Calu3 (cell line): ENCODE measurements at places on chromosomes 1 and 21. TPM values are rescaled to one million over a fixed set of nuclear protein-coding genes. Genes with fewer than 3 reads are reported as not detected.

DNA sequence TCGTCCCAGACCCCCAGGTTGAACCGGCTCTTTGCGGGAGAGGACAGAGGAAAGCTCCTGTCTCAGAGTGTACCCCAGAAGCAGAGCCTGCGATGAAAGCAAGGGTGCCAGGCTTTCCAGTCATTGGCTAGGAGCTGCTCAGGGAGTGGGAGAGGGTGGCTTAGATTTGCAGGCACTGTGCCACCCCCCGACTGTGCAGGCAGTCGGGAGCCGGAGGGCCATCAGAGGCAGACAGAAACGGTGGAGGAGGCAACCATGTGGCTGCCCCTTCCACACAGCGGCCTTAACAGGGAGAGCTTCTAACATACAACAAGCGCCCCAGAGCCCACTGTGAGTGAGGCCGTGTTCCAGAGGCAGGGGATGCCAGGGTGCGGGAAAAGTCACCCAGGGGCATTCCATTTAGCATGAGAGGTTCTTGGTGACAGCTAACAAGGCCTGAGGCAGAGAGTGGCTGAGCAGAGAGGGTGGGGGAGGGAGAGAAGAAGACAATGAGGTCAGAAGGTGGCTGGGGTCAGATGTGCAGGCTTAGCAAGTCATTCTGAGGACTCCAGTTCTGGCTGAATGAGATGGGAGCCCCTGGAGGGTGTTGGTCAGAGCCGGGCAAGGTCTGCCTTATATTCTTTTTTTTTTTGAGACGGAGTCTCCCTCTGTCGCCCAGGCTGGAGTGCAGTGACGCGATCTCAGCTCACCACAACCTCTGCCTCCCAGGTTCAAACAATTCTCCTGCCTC is 9.5 kb upstream of the C1orf167 start:
- no peak for DNase-seq
- peaks cover 11% of the 10 kb centered on the region for H3K36me3 ChIP-seq
- H3K27me3 ChIP-seq: peaks cover 41% of the 10 kb centered on the region
- H3K4me1 ChIP-seq: no peaks in the 10 kb centered on the region
- H3K4me3 ChIP-seq: no peak overlapping the region

DNA sequence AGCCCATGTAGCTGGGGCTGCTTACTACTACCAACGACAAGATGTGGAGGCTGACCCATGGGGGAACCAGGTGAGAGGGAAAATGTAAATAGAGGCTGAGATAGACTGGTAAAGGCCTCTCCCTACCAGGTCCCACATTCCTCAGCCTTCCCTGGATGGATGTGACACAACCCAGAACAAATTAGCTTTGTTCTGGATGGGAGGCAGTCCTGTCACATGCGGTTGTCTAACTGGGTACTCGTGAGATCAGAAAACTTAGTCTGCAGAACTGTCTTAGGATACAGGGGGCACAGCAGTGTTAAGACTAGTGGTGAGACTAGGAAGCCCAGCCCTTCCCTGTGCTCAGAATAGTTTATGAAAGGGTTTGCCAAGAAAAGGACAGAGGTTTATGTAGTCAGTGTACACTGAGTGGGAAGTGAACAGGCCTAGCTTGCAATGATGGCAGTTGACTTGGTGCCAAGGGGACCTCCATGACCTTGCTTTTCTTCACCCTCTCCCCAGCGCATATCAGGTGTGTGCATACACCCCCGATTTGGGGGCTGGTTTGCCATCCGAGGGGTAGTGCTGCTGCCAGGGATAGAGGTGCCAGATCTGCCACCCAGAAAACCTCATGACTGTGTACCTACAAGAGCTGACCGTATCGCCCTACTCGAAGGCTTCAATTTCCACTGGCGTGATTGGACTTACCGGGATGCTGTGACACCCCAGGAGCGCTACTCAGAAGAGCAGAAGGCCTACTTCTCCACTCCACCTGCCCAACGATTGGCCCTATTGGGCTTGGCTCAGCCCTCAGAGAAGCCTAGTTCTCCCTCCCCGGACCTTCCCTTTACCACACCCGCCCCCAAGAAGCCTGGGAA is 8.4 kb downstream of the MMACHC start:
- peaks cover 68% of the 10 kb centered on the region for H3K36me3 ChIP-seq
- no peak for DNase-seq
- peaks cover 5% of the 10 kb centered on the region for H3K4me1 ChIP-seq
- no peak overlapping the region for H3K4me3 ChIP-seq

DNA sequence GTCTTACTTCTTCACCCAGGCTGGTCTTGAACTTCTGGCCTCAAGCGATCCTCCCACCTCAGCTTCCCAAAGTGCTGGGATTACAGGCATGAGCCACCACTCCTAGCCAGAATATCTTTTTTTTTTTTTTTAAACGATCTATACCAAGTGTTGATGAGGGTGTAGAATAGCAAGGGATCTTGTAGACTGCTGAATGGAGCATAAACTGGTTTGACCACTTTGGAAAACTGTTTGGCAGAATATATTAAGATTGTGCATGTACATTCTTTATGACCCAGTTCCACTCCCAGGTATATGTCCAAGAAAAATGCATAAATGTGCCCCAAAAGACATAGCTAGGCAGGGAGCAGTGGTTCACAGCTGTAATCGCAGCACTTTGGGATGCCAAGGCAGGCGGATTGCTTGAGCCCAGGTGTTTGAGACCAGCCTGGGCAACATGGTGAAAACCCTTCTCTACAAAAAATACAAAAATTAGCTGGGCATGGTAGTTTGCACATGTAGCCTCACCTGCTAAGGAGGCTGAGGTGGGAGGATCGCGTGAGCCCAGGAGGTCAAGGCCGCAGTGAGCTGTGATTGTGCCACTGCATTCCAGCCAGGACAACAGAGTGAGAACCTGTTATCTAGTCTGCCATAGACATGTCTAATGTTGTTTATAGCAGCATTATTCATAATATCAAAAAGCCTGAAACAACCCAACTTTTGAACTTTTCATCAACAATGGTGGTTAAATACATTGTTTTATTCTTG is 184.0 kb downstream of the VPS13D start:
- no peaks in the 10 kb centered on the region for H3K4me1 ChIP-seq
- no peak overlapping the region for H3K4me3 ChIP-seq
- H3K36me3 ChIP-seq: peaks cover 17% of the 10 kb centered on the region
- DNase-seq: no peak

DNA sequence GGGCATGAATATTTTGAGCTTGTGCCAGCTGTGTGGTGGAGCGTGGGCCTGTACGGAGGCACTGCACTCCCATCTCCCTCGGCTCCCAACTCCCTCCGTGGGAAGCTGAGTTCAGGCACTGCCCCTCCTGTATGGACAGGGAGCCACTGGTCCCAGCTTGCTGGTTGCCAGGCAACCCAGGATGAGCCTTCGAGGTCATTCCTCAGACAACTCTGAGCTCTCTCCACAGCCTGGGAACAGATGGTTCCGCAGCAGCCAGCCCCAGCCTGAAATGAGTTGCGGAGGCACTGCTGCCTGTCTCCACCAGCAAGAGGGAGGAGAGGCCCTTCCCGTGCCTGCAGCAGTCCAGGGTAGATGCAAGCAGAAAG is 58.4 kb upstream of the TENT5B start:
- no peaks in the 10 kb centered on the region for H3K36me3 ChIP-seq
- no peak for DNase-seq
- H3K4me3 ChIP-seq: no peak overlapping the region
- H3K4me1 ChIP-seq: no peaks in the 10 kb centered on the region
- no peaks in the 10 kb centered on the region for H3K27me3 ChIP-seq

The KCNAB2 gene
- total RNA-seq: 3.6 and 4.7 TPM in 2 replicates

GRCh38 chr1:26785611-26786436 is 1.9 kb upstream of the PIGV start:
- H3K4me3 ChIP-seq: no peak overlapping the region
- no peaks in the 10 kb centered on the region for H3K27me3 ChIP-seq

DNA sequence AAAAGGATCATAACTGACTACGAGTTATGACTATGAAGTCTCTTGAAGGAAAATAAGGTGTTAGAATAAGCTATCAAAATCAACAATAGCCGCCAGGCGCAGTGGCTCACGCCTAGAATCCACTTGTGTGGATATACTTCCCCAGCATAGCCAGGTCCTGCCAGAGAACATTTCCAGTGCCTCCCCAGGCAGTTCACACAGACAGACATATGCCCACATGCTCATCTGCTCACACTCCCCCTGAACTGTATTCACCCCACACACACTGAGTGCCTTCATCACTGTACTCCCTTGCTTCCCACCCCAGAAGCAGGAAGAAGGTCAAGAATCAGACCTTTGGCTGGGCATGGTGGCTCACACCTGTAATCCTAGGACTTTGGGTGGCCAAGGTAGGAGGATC is 6.5 kb downstream of the RERE start:
- H3K27ac ChIP-seq: no peak overlapping the region
- DNase-seq: no peak
- H3K27me3 ChIP-seq: no peaks in the 10 kb centered on the region
- H3K4me1 ChIP-seq: peaks cover 29% of the 10 kb centered on the region
- peaks cover 6% of the 10 kb centered on the region for H3K36me3 ChIP-seq

DNA sequence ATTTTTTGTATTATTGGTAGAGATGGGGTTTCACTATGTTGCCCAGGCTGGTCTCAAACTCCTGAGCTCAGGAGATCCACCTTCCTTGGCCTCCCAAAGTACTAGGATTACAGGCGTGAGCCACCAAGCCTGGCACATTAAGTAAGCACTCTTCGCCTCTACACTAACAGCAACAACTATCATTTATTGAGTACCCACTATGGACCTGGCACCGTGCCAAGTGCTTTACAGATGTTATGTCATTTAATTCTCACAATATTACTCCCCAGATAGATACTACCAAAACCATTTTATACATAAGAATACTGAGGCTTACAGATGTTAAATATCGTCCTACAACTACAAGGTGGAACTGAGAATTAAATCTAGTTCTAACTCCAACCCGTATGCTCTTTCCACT is 50.1 kb downstream of the TUT4 start:
- H3K4me1 ChIP-seq: no peaks in the 10 kb centered on the region
- no peak overlapping the region for H3K4me3 ChIP-seq
- H3K27ac ChIP-seq: no peak overlapping the region
- H3K36me3 ChIP-seq: no peaks in the 10 kb centered on the region
- H3K27me3 ChIP-seq: no peaks in the 10 kb centered on the region

GRCh38 chr1:43539726-43540434 is 9.2 kb downstream of the PTPRF start:
- DNase-seq: no peak
- peaks cover 28% of the 10 kb centered on the region for H3K36me3 ChIP-seq
- H3K4me1 ChIP-seq: peaks cover 45% of the 10 kb centered on the region
- no peak overlapping the region for H3K27ac ChIP-seq

DNA sequence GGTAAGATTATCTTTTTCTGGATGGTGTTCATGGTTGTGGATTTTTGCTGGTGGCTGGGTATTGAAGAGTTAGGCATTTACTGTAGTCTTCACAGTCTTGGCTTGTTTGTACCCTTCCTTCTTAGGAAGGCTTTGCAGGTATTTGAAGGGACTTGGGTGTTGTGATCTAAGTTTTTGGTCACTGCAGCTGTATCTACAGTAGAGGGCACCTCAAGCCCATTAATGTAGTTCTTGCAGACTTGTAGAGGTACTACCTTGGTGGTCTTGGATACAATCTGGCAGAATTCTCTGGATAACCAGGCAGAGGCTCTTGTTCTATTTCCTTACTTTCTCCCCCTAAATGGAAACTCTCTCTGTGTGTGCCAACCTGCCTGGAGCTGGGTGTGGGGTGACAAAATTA is 155.8 kb upstream of the BRINP3 start:
- no peak overlapping the region for H3K27ac ChIP-seq
- no peaks in the 10 kb centered on the region for H3K27me3 ChIP-seq
- no peaks in the 10 kb centered on the region for H3K36me3 ChIP-seq
- no peaks in the 10 kb centered on the region for H3K4me1 ChIP-seq
- DNase-seq: no peak
- no peak overlapping the region for H3K4me3 ChIP-seq

The HSD3B1 gene
- not detected in 2 replicates for total RNA-seq

- no peaks in the 10 kb centered on the region for H3K4me1 ChIP-seq
- H3K27me3 ChIP-seq: peaks cover 37% of the 10 kb centered on the region
- no peaks in the 10 kb centered on the region for H3K36me3 ChIP-seq
- H3K27ac ChIP-seq: no peak overlapping the region
- H3K4me3 ChIP-seq: no peak overlapping the region
Measured at GRCh38 chr1:223062177-223062576, 80.9 kb downstream of the TLR5 start.

The CASQ2 gene
- not detected in 2 replicates for total RNA-seq

The SMG7 gene
- 96.3 and 103 TPM in 2 replicates for total RNA-seq

DNA sequence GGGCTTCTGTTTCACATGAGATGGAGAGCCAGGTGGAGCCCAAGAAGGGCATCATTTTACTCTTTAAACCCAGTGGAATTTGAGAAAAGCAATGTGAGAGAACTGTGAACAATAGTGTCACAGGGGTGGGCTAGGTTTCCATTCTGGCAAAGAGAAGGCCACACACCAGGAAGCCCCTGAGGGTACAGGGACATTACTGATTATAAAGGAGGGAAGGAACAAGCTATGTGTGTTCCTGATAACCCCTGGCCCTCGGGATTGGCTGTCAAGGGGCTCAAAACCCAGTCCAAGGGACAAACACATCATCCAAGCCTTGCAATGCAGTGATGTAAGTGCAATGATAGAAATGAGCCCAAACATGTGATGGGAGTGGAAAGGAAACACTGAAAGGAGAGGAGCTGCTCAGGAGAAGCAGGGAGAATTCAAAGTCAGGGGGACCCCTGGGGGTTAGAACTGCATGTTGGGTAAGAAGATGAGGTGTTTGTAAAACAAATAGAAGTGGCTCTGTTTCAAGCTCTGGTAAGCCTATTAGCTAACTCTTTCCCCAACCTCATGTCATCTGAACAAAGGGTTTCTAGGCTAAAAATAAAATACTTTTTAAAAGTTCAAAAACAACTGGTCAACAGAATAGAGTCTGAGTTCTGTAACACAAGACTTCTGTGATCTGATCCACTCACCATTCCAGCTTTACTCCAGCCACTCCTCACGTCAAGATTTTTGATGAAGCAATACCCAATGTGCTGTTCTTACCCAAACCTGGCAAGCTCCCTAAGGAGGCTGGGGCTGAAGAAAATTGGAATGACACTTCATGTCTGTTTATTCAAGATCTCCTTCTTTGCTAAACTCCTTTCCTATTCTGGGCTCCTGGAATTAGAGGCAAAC is 51.1 kb upstream of the IL12RB2 start:
- H3K27me3 ChIP-seq: no peaks in the 10 kb centered on the region
- no peak for DNase-seq
- no peak overlapping the region for H3K27ac ChIP-seq
- no peak overlapping the region for H3K4me3 ChIP-seq

The TMCC2 gene
- total RNA-seq: 0.33 and 0.37 TPM in 2 replicates

The PRAMEF7 gene
- not detected in 2 replicates for total RNA-seq

The KRTAP21-2 gene
- total RNA-seq: not detected in 2 replicates

GRCh38 chr1:32647308-32648134 is 2.8 kb downstream of the ZBTB8OS start:
- DNase-seq: no peak
- H3K4me3 ChIP-seq: no peak overlapping the region
- H3K27me3 ChIP-seq: no peaks in the 10 kb centered on the region
- peaks cover 40% of the 10 kb centered on the region for H3K36me3 ChIP-seq

The BACE2 gene
- total RNA-seq: 52.3 and 59.0 TPM in 2 replicates

- H3K36me3 ChIP-seq: no peaks in the 10 kb centered on the region
- no peak overlapping the region for H3K27ac ChIP-seq
- DNase-seq: no peak
Measured at GRCh38 chr1:40153073-40153770, 8.0 kb upstream of the RLF start.

- no peak overlapping the region for H3K4me3 ChIP-seq
- peaks cover 43% of the 10 kb centered on the region for H3K27me3 ChIP-seq
Measured at GRCh38 chr21:36605426-36605825, 93.5 kb upstream of the SIM2 start.

The AGT gene
- 27.5 and 49.6 TPM in 2 replicates for total RNA-seq

The FOXD3 gene
- 0.28 and 0.29 TPM in 2 replicates for total RNA-seq
